ENCODE measurements at places on chromosomes 4 and X.

DNA sequence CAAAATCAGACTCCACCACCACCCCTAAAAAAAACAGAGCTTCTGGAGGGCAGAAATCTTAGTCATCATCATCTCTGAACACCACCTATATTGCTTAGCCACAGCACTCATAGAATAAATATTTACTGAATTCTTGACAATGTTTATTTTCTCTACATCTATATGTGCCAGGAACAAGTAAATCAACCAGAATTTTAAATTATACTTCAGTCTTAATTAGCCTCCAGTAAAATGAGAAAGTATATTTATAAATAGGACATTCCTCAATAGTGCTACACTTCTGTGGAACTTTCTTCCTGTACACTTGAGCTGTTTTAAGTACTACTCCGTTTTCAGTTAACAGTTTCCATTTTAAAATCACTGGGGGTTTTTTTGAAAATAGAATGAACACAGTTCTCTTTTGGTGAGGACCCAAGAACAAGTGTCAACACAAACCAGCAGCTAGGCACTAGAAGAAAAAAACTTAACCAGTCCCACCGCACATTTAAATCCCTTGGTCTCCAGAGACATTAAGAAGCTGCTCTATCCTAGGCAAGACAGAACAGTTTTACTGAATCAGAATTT is 25.5 kb downstream of the SMIM14 start:
- DNase-seq = no peak

GRCh38 chr4:147822128-147822527 is 90.2 kb downstream of the ARHGAP10 start:
- DNase-seq = peak; percentile 19

DNA sequence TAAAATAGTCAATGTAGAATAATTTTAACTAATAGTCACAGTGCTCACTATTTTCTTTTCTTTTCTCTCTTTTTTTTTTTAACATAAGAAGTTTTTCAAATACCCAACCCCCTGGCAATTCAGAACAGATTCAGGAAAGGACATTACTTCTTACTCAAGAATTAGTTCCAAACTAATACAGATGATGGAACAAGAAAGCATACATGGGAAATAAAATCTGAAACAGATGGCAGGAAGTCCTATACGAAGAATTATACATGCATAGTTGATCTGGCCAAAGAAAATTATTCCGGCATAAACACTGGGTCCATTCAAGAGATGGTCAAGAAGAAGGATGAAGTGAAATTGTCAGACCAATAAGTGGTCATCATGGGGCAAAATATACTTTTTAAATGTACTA is 614.4 kb upstream of the INTU start:
- no peak for DNase-seq

DNA sequence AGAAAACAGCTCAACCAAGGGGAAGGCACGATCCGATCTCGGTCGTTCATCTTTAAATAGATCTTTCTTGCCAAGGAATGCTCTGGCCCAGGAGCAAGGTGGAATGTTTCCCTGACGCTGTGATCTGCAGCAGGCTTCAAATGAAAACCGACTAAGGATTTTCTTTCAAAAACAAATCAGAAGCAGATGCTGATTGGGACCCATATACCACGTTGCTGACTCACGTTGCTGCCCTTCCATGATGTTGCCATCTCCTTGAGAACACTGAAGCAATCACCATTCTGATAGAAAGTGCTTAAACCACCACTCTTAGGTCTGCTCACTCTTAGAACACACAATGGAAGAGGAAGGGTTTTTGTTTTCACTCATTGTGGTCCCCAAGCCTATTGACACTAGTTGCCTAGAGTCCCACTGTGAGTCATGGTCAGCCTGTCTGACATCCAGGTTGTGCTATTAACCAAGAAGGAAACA is 26.1 kb downstream of the LAMTOR3 start:
- DNase-seq = no peak

- no peak for DNase-seq
Observed at GRCh38 chr4:76012388-76012801, 5.1 kb upstream of the CXCL9 start.

GRCh38 chr4:47251348-47252135 is 212.0 kb downstream of the COMMD8 start:
- DNase-seq = no peak

- DNase-seq = no peak
Observed at GRCh38 chrX:77527233-77528001, 80.2 kb downstream of the FGF16 start.

GRCh38 chrX:28491941-28492340 is 95.3 kb upstream of the IL1RAPL1 start:
- no peak for DNase-seq

DNA sequence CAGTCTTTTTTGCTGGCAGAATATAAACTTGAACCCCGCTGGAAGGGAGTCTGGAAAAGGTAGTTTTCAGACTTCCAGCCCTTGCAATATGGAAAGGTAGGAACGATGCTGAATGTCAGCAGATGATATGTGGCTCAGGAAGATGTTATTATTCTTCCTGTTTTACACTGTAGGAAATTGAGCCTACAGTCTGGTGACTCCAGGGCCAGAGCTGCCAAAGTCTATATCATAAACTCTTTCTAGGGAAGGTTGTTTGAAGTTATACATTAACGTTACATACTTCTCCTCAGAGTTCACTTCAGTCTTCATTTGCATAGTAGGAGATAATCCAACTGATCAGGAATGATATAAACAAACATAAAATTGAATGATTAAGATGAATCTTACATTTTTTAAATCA is 141.3 kb downstream of the FAT4 start:
- no peak for DNase-seq

DNA sequence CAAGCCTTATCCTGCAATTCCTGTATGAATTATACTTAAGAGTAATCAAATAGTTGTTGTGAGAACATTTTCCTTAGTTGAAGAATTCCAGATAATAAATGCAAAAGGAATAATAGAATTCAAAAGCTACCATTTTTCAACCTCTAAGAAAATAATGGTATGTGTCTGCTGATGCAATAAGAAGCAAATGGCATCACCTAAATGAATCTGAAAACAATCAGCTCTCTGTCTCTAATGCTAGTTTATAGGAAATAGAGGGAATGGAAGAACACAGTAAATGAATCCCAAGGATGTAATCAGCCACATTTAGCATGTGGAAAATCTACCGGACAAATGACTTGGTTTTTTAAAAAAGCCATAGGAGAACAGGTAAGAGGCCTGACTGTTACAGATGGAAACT is 115.1 kb downstream of the DCHS2 start:
- no peak for DNase-seq

- DNase-seq = no peak
Observed at GRCh38 chrX:79631526-79631925, 264.4 kb upstream of the ITM2A start.

DNA sequence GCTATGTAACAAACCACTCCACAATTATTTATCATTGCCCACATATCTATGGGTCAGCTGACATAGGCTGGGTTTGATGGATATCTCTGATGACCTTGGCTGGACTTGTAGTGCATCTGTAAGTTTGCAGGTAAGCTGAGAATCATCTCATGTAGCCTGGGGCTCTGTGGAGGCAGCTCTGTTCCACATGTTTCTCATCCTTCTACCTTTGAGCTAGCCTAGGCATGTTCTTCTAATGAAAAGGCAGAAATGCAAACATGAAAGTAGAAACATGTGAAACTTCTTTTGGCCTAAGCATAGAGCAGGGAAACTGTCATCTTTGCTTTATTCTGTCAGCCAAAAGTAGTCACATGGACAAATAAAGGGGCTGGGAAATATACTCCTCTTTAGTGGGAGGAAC is 18.2 kb downstream of the MRPL1 start:
- no peak for DNase-seq

DNA sequence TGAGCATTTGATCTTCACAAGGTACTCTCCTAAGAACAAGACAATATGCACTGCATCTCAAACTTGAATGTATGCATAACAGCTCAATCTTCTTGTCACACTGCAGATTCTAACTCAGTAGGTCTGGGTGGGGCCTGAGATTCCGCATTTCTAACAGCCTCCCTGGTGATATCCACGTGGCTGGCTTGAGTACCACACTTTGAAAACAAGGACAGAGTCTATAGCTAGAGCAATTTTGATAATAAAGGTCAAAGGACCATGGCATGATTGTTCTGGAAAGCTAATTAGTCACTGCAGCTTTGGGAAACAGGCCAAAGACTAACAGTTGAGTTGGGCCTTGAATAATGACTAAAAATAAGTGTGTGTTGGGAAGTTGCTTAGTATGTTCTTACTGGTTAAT is 213.3 kb downstream of the GBA3 start:
- DNase-seq = no peak

- DNase-seq = no peak
Observed at GRCh38 chr4:139767585-139767984, 102.0 kb downstream of the MGST2 start.

DNA sequence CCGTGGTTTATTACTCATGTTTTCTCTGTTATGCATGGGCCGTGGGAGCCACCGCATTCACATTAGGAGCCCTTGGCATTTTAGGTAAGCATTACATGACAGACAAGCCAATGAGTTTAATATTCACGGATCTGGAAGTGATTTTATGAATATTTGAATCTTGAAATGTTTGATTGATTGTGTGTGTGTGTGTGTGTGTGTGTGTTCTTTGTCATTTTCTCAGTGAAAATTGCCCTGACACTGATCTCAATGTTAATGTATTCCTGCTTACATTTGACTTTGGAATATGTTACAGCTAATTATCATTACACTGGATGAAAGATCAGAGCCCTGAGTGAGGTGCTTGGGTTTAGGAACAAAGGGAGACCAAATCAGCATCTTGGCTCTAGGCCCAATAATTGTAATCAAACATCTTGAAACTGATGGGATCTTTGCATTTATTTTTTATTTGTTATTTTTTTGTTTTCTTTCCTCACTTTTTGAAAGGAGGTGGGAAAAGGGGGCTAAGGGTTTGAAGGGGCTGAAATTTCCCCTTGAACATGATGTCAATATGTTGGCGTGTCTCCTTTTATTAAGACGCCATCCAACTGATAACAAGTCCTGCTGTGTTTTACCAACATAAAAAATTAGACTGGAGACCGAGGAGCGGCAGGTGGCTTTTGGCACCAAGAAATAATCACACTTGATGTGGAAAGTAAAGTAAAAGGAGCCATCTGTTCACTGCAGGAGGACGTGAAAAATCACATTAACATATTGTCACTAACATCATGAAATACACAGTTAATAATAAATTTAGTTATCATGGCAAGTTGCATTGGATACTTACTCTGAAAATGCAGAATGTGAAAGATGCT is 5.2 kb upstream of the GK2 start:
- DNase-seq = peak; percentile 81

- no peak for DNase-seq
Observed at GRCh38 chrX:11254417-11255109, 38.6 kb upstream of the AMELX start.

- DNase-seq = no peak
Observed at GRCh38 chr4:1187182-1187581, 14.8 kb upstream of the SPON2 start.

GRCh38 chrX:9878146-9878820 is 88.9 kb upstream of the CLDN34 start:
- no peak for DNase-seq

- DNase-seq = no peak
Observed at GRCh38 chr4:113682730-113683537, 78.6 kb downstream of the CAMK2D start.

- DNase-seq = no peak
Observed at GRCh38 chrX:46477435-46477834, 67.8 kb downstream of the ZNF674 start.

- no peak for DNase-seq
Observed at GRCh38 chr4:170716868-170717267, 627.1 kb upstream of the AADAT start.

DNA sequence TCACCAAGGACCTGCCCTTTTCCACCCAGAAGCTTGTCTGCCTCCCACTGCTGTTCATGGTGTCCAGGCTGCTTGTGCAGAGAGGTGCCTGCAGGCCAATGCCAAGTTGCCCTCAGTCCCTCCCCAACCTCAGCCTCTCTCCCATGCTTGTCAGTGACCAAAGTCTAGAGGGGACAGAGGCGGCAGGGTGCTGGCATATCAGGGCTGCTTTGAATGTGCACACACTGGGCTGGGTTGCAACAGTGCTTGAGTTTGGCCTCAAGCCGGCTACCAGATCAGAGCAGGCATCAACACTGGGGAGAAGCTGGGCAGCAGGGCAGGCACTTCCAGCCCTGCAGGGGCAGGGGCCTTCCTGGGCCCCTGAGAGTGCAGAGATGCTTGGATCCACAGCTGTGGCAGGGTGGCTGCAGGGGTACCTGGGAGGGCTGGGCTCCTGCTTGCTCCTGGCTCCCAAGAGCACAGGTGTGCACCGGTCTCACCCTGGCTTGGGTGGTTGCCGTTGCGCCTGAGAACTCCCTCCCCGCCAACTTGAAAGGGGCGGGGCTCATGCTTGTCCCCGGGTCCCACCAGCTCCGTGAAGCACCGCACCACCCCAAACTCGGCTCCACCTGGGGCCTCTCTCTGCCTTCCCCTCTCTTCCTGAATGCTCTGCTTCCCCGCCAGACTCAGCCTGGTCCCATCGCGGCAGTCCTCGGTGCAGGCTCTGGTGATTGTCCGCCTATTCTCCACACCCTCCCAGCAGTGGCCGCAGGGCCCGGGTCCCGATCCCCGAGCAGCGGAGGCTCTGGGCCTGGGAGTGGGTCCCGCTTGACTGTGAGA is 1681.9 kb upstream of the ADGRL3 start:
- no peak for DNase-seq

DNA sequence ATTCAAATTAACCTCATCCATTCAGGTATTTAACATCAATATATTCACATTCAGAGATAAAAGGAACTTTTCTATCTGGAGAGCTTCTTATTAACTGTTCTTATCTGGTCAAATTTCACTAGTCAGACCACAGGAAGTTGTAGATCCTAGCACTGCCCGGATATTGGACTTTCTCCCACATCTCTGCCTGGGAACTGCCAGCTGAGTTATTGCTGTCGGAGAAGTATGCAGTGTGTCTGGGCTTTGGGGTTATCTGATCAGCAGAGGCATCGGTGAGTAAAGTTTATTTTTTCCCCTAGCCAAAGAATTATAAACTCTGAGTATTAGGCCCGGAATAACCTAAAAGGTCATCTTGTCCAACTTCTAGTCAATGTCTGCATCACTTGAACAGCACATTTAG is 45.1 kb downstream of the OR13H1 start:
- no peak for DNase-seq

DNA sequence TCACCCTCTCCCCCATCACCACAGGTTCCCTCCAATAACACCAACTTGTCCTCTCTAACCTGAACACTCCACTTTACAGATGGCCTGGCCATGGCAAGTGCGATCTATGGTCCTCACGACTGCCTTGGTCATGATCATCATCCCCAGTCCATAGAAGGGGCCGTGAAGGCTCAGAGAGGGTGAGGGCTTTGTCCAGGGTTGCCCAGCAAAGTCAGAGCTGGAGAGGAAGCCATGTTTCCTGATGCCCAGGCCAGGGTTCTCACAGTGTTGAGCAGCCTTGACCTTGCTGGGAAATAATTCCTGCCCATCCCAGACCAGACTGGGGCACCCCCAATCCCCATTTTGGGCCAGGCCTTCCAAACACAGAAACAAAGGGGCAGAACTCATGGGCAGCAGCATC is 42.9 kb upstream of the MAN2B2 start:
- no peak for DNase-seq

- DNase-seq = no peak
Observed at GRCh38 chrX:147891896-147892295, 19.8 kb upstream of the FMR1 start.
